ENCODE measurements at places on chromosomes 5 and 9. TPM values are rescaled to one million over a fixed set of nuclear protein-coding genes. Genes with fewer than 3 reads are reported as not detected.

CDH9 gene
- not detected for polyA plus RNA-seq

DNA sequence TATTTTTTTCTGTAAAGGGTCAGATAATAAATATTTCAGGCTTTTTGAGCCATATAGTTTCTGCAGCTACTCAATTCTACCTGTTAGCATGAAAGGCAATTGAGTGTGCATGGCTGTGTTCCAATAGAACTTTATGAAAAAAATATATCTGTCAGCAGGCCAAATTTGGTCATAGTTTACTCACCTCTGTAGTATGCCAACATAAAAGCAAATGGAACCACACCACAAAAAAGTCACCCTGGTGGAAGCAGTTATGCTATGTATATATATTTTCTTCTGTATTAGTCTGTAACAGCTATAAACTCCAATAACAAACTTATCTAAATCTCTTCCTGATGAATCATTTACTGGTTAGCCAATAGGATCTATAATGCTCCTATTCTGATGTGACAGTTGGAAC, 3.4 kb downstream of the SLC38A9 start:
- DNase-seq: no peak
- H3K27me3 ChIP-seq: no peaks in the 10 kb centered on the region
- H3K4me3 ChIP-seq: no peak overlapping the region
- H3K27ac ChIP-seq: no peak overlapping the region
- no peaks in the 10 kb centered on the region for H3K36me3 ChIP-seq
- no peaks in the 10 kb centered on the region for H3K4me1 ChIP-seq

DNA sequence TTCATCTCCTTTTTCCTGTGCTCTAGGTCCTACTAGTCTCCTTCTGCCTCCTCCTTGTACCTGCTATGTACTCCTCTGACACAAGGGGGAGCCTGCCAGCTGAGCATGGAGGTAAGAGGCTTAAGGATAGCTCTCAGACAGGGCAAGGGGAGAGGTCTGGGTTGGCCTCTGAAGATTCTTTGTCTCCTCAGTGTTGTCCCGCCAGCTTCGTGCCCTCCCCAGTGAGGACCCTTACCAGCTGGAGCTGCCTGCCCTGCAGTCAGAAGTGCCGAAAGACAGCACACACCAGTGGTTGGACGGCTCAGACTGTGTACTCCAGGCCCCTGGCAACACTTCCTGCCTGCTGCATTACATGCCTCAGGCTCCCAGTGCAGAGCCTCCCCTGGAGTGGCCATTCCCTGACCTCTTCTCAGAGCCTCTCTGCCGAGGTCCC, 3.8 kb downstream of the CREB3 start:
- H3K4me1 ChIP-seq: peaks cover 8% of the 10 kb centered on the region
- H3K27ac ChIP-seq: peak overlapping the region; percentile 77
- DNase-seq: peak; percentile 89
- peaks cover 58% of the 10 kb centered on the region for H3K36me3 ChIP-seq

DNA sequence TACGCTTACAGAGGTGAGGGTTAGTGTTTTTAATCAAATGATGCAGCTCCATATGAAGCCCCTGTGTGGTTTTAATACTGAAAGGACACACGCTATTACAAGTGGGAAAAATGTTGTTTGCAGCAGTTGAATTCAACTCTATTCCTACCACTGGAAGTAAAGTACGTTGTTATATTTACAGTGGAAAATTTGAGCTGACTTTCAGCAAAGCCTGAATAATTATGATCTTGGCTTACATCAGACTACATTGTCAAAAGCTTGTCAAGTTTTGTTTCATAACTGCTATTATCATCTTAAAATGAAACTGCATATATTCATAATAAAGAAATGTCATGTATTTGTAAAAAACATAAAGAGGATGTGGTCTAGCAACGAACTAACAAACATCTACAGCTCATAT, 818.5 kb downstream of the SEMA5A start:
- no peaks in the 10 kb centered on the region for H3K36me3 ChIP-seq
- no peak overlapping the region for H3K4me3 ChIP-seq
- DNase-seq: no peak
- H3K27ac ChIP-seq: no peak overlapping the region

BTNL8 gene
- polyA plus RNA-seq: not detected

DNA sequence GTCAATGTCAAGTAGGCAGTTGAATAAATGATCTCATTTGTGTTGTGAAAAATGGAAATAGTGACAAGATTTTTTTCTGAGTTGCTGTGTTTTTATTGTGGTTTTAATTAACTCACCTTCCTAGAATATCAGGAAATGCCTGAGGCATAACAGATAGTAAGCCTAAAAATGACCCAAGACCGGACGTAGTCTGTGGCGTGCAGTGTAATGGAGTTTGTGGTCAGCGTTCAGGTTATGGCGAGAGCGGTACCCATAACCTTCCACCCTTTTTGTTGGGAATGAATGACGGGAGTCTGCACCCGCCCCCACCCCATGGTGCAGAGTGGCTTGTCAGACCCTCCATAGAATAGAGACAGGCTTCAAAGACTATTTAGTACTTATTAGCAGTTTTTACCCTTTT, 119.3 kb downstream of the GALNT10 start:
- DNase-seq: peak; percentile 24
- H3K36me3 ChIP-seq: no peaks in the 10 kb centered on the region
- no peaks in the 10 kb centered on the region for H3K4me1 ChIP-seq
- no peak overlapping the region for H3K27ac ChIP-seq
- no peak overlapping the region for H3K4me3 ChIP-seq

MLLT3 gene
- 51.5 TPM for polyA plus RNA-seq

EPB41L4A gene
- 15.6 TPM for polyA plus RNA-seq

PCDHB8 gene
- polyA plus RNA-seq: 8.7 TPM

DNA sequence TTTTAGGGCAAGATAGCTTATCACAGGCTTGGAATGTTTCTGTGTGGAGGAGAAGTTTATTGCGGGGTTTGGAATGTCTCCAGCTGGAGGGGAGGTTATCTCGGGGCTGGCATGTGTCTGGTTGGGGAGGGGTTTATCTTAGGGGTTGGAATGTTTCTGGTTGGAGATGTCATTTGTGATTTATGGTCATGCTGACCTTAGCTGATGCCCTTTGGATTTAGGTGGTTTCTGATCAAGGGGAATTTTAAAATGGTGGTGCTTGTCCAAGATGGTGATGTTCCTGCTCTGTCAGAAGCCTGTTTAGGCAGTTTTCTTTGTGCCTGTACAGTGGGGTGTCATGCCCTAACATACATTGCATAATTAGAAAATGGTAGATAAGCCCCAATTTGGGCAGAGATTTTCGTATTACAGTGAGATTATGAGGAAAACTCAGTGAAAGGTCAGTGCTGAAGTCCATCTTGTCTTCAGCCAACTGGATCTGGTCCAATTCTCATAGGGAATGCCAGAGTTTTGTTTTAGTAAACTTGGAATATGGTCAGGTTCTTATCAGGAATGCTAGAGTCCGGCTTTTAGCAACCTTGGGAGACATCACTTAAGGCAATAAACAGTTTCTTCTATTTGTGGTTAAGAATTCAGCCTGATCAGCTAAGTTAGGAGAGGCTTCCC, 14.3 kb downstream of the CDK20 start:
- H3K36me3 ChIP-seq: no peaks in the 10 kb centered on the region
- H3K27ac ChIP-seq: no peak overlapping the region
- H3K27me3 ChIP-seq: no peaks in the 10 kb centered on the region
- no peaks in the 10 kb centered on the region for H3K4me1 ChIP-seq
- no peak overlapping the region for H3K4me3 ChIP-seq
- no peak for DNase-seq

THBS4 gene
- 35.7 TPM for polyA plus RNA-seq

SCGB3A2 gene
- 0.37 TPM for polyA plus RNA-seq

DNA sequence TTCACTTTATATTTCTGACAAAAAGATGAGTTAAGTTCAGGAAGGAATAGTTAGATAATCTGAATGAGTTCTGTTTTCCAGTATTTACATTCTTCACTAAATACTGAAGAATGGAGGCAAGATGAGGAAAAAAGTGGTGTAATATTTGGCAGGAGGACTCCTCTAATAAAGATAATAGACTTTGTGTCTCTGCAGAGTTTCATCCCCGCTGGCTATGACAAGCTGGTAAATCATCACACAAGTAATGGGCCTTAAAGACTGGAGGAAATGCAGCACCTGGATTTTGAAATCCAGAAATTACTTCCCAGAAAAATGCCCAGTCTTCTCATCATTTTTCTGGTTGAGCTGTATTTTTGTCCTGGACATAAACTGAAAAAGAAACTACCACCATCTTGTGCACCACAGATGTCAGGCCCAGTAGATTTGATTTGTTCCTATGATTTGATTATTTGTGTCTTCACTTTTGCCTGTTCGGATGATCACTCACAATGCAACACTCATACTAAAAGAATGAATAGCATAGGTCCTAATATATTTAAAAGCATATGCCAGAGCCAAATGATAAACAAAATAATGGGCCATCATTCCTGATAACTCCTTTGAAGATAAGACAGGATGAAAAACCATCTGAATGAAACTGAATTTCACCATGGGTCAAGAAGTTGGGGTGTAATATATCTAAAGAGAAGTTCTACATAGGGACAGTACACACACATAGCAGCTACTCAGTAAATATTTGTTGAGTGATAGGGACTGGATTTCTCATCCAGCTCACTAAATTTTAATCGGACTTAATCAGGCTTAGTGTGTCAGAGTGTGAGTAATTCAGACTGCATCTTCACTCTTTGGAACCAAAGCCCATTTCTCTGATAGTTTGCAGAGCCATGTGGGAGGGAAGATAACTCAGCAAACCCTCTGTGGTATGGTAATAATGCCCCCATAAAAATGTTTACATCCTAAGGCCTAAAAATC, 200.5 kb downstream of the HINT1 start:
- no peaks in the 10 kb centered on the region for H3K27me3 ChIP-seq
- DNase-seq: no peak
- H3K4me3 ChIP-seq: no peak overlapping the region
- no peak overlapping the region for H3K27ac ChIP-seq

- H3K4me1 ChIP-seq: no peaks in the 10 kb centered on the region
- H3K4me3 ChIP-seq: no peak overlapping the region
- DNase-seq: no peak
- no peak overlapping the region for H3K27ac ChIP-seq
- no peaks in the 10 kb centered on the region for H3K27me3 ChIP-seq
- H3K36me3 ChIP-seq: no peaks in the 10 kb centered on the region
Observed at GRCh38 chr5:2614571-2614970, 136.9 kb downstream of the IRX2 start.

GRCh38 chr5:126354012-126354857, 69.0 kb upstream of the GRAMD2B start:
- no peaks in the 10 kb centered on the region for H3K36me3 ChIP-seq
- H3K27me3 ChIP-seq: no peaks in the 10 kb centered on the region
- H3K27ac ChIP-seq: no peak overlapping the region
- no peaks in the 10 kb centered on the region for H3K4me1 ChIP-seq
- no peak overlapping the region for H3K4me3 ChIP-seq

GRCh38 chr9:92917176-92917800, 30.0 kb upstream of the FGD3 start:
- peaks cover 53% of the 10 kb centered on the region for H3K27me3 ChIP-seq
- no peaks in the 10 kb centered on the region for H3K4me1 ChIP-seq
- H3K4me3 ChIP-seq: no peak overlapping the region
- H3K27ac ChIP-seq: no peak overlapping the region

DNA sequence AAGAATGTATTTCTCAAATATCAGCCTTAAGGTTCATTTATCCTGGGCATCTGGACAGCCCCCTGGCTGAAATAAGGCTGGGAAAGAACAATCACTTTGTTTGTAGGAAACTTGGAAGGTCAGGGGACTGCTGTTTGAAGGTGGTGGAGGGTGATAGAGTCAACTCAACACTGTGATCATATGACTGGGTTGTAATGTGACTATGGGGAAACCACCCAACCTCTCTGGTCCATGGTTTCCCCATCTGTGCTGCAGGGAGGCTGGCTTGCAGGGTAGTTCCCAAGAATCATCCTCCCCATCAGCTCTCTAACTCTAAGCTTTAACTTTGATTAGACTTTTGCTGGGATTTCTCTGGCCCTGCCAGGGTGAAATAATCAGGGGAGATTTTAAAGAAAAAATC, 10.0 kb downstream of the INSYN2B start:
- H3K27me3 ChIP-seq: no peaks in the 10 kb centered on the region
- no peak for DNase-seq
- H3K4me1 ChIP-seq: peaks cover 6% of the 10 kb centered on the region
- no peak overlapping the region for H3K4me3 ChIP-seq

ZNF454 gene
- polyA plus RNA-seq: 1.5 TPM

ST8SIA4 gene
- 0.02 TPM for polyA plus RNA-seq

GRCh38 chr9:112029921-112030444, 133.4 kb downstream of the UGCG start:
- peaks cover 13% of the 10 kb centered on the region for H3K4me1 ChIP-seq
- no peak overlapping the region for H3K27ac ChIP-seq
- H3K27me3 ChIP-seq: no peaks in the 10 kb centered on the region
- H3K4me3 ChIP-seq: no peak overlapping the region
- no peak for DNase-seq
- no peaks in the 10 kb centered on the region for H3K36me3 ChIP-seq

GRCh38 chr5:112549127-112549526, 130.1 kb upstream of the EPB41L4A start:
- peaks cover 10% of the 10 kb centered on the region for H3K4me1 ChIP-seq
- H3K36me3 ChIP-seq: no peaks in the 10 kb centered on the region
- no peaks in the 10 kb centered on the region for H3K27me3 ChIP-seq
- H3K27ac ChIP-seq: no peak overlapping the region
- no peak for DNase-seq

IZUMO3 gene
- not detected for polyA plus RNA-seq

DNA sequence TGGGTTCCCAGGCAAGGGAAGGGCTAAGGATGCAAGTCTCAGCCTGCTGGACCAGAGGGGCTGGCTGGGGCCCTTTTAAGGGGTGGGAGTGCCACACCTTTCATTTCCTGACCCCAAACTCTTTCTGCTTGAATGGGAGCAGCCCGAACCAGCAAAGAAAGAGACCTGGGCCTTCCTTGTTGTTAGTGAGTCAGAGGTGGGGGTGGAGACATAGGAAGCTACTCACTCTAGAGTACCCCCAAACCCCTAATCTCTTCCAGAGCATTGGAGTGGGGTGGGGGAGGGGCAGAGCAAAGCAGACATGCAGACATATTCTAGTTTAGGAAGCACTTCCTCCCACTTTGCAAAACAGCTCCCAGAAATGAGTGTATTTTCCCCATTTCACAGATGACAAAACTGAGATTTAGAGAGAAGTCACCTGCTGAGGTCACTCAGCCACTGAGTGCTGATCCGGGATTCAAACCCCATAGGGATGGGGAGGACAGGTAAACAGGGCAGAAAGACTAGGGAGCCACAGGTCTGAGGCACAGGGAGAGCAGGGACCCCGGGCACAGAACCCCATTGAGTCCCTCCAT, 6.0 kb upstream of the AQP3 start:
- H3K4me1 ChIP-seq: no peaks in the 10 kb centered on the region
- H3K4me3 ChIP-seq: no peak overlapping the region
- no peak for DNase-seq
- H3K27me3 ChIP-seq: no peaks in the 10 kb centered on the region
- no peaks in the 10 kb centered on the region for H3K36me3 ChIP-seq
- H3K27ac ChIP-seq: no peak overlapping the region

DNA sequence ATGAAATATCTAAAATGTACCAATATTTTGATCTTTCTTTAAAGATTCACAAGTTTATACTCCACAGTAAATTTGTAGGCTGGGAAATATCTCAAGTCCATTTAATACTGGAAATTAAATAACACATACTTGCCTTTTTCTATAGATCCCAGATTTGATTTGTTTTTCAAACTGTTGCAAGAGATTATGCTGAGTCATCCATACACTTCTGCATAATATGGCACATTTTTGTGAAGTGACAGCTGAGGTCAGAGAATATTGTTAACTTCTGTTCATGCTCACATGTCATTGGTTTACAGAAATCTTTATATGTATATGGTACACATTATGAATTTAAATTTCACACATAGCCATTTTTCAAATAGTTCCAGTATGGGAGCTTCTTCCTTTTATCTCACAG, 1066.3 kb upstream of the NUDT12 start:
- H3K27ac ChIP-seq: no peak overlapping the region
- DNase-seq: peak; percentile 4
- no peaks in the 10 kb centered on the region for H3K4me1 ChIP-seq
- H3K4me3 ChIP-seq: no peak overlapping the region
- H3K36me3 ChIP-seq: no peaks in the 10 kb centered on the region

PLAA gene
- 36.0 TPM for polyA plus RNA-seq
